ENCODE measurements at places on chromosomes 2 and 18.
A peak's percentile ranks its signal among the peaks of the same experiment; 100 is the strongest.

DNA sequence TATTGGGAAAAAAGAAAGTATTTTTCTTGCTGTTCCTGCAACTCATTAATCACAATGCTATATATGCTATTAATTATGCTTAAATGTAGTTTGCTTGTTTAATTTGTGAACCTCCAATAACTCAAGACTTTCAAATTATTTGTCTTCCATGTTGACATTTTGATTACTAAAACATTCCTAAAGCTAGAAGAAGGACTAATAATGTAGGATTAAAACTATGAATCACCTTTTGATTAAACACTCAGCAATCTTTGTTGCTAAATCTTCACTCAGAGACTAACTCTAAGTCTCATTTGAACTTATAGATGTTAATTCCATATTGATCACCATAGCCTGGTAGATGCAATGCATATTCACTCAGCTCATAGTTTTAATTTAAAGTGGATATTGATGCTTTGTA is 524.6 kb upstream of the ZEB2 start:
- no peak for DNase-seq

- DNase-seq, result no peak
Observed at GRCh38 chr18:12255626-12256026, 1.5 kb downstream of the CIDEA start.

- no peak for DNase-seq
Observed at GRCh38 chr2:177433402-177433801, 40.8 kb downstream of the AGPS start.

- no peak for DNase-seq
Observed at GRCh38 chr18:46751882-46752281, 5.0 kb downstream of the ST8SIA5 start.

- DNase-seq, result peak; percentile 50
Observed at GRCh38 chr2:102063941-102064678, 72.3 kb downstream of the IL1R2 start.

- no peak for DNase-seq
Observed at GRCh38 chr2:196939371-196939770, 12.9 kb upstream of the PGAP1 start.

- no peak for DNase-seq
Observed at GRCh38 chr2:165497659-165498317, 28.3 kb downstream of the CSRNP3 start.

GRCh38 chr18:9925369-9925768 is 11.6 kb downstream of the VAPA start:
- no peak for DNase-seq

- DNase-seq, result no peak
Observed at GRCh38 chr2:120820953-120821279, 85.2 kb downstream of the GLI2 start.

- no peak for DNase-seq
Observed at GRCh38 chr2:186058614-186059013, 320.0 kb downstream of the FSIP2 start.

GRCh38 chr2:121061633-121062032 is 223.4 kb downstream of the TFCP2L1 start:
- DNase-seq, result no peak

- DNase-seq, result no peak
Observed at GRCh38 chr2:142803158-142803557, 74.3 kb upstream of the KYNU start.

DNA sequence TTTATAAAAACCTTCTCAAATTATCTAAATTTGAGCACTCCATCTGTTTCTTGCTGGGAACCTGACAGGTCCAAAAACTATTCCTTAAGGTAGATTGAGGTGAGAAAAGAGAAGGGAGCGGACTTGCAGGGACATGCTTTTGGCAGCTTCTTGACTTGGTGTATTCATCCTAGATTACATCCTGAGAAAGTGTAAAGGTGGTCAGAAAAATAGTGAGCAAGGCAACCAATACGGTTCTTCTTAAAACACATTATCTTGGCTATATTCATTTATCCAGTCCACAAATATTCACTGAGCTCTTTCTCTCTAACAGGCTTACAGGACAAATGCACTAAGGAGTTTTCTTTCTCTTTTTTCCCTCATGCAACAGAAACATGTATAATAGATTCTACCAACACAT is 230.0 kb downstream of the LRP1B start:
- no peak for DNase-seq

DNA sequence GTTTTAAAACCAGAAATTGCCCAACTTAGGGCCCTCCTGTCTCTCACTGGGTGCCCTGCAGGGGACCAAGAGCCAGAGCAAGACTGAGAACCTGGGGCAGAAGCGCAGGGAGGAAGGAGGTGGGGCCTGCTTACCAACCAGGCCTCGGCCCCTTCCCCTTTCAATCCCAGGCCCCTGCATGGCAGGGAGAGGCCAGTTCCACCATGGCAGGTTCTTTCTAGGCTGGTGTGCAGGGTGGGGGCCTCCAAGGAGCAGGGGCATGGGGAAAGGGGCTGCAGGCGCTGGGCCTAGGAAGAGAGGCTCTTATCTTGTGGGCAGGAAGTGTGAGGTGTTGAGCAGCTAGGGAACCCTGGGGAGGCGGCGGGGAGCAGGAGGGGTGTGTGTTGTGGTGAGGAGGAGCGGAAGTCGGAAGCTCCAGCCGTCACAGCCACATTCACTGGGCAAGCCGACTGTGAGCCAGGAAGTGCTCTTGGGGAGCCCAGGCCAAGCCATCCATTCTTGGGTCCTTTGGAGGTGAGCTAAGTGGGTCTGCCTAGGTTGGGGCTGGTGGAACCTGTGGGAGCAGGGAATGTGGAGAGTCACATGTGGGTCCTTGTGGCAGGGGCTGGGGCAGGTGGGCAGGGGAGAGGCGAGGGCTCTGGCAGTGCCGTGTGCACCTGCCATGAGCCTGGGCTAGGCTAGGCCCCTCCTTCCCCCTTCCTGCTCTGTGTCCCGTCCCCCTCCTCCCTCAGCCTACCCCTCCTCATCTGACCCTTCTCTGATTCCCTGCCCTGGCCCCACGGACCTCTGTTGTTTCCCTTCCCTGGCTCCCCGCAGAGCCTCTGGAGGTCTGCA is at the start of gene PSD4:
PSD4 (plus strand) TSS at position 430 of the 834 bp plus-strand sequence. CDS start 8,486 bp downstream, outside the sequence.
- DNase-seq, result peak; percentile 86

GRCh38 chr2:156704617-156705016 is 268.4 kb downstream of the GPD2 start:
- no peak for DNase-seq

DNA sequence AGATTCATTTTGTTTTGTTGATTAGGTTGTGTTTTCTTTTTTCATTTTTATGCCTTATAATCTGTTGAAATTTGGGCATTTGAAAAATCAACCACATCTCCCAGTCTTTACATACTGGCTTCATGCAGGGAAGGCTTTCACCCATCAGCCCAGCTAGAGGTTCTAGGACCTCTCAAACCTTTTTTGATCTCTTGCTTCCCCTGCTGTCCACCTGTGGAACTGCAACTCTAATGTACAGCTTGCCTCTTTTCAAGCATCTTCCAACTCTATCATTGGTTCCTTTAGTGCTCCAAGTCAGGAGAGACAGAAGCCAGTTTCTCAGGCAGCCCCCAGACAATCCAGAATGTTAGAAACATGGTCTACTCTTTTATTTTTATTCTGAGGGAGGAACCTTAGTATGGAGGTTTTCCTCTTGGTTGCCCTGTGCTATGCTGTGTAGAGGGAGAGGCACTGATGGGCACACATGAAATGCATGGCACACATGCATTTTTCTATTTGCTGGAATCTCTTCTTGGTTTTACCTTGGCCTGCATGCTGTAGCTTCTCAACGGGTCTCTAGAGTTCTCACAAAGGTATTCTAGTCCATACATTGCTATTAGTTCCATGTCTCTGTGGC is 107.2 kb upstream of the L3MBTL4 start:
- DNase-seq, result no peak

- no peak for DNase-seq
Observed at GRCh38 chr2:54555318-54555837, 99.3 kb downstream of the SPTBN1 start.

GRCh38 chr18:59172664-59173249 is 33.1 kb downstream of the SEC11C start:
- DNase-seq, result no peak

DNA sequence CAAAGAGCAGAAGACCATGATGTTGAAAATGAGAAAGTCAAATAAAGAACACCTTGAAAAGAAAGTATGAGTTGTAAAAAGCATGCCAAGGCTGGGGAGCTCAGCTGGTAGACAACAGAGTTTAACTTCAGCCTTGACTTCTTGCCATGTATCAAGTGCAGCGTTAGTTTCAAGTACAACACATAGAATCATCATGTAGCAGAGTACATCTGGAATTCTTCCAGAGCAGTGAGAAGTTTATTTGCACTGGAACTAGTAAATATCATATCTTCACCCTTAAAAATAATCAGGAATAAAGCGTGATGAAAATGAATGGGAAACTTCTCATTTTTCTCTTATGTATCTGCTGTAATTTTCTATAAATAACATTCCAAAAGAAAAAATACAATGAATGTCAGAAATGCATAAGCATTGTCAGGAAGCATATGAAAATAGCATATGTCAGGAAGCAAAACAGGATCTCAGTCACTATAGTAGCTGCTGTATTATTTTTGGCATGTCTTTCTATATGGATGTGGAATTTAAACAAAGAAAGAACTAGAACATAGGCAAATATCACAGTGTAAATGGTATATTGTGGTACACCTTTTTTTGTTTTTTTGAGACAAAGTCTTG is 10.1 kb upstream of the SULT1C4 start:
- DNase-seq, result no peak

DNA sequence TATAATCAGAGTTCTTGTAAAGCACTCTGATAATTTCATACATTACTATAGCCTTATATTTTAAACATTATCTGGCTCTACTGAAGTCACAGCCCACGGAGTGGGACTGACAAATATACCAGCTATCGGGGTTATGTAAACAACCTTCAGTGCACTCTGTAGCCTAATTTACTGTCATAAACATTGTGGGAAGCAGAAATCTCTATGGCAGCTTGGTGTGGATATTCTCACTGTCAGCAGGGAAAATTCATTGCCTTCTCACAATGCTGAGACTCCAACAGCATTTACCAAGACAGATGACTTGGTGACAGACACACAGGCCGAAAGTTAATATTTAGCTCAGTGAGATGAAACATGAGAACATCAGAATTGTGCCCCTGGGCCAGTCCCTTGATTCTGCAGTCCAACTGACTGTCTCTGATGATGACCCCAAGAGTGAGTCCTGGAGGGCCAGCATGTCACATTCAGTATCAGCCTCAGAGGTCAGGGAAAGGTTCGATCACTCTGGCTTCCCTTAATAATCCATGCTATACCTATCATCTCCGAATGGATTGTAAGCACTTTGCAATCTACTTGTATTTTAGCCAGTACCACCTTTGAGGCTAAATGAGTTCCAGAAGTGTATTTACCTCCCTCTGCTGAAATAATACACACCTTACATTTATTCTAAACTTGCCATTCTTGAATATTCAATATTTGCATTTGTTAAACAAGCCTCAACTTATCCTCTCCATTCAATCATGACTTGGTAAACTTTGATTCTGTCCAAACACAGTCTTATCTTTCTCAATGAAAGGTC is 146.2 kb upstream of the OSR1 start:
- DNase-seq, result no peak

- DNase-seq, result no peak
Observed at GRCh38 chr2:127575185-127575765, 39.8 kb downstream of the MYO7B start.

DNA sequence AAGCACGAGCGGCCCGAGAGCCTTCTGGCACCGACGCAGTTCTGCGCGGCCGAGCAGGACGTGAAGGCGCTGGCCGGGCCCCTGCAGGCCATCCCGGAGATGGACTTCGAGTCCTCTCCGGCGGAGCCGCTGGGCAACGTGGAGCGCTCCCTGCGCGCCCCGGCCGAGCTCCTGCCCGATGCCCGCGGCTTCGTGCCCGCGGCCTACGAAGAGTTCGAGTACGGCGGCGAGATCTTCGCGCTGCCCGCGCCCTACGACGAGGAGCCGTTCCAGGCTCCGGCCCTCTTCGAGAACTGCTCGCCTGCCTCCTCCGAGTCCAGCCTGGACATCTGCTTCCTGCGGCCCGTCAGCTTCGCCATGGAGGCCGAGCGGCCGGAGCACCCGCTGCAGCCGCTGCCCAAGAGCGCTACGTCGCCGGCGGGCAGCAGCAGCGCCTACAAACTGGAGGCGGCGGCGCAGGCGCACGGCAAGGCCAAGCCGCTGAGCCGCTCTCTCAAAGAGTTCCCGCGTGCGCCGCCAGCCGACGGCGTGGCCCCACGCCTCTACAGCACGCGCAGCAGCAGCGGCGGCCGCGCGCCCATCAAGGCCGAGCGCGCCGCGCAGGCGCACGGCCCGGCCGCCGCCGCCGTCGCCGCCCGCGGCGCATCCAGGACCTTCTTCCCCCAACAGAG is 70.4 kb downstream of the ARHGEF33 start:
- DNase-seq, result peak; percentile 67

GRCh38 chr18:59469463-59470180 is 110.6 kb upstream of the LMAN1 start:
- no peak for DNase-seq

- no peak for DNase-seq
Observed at GRCh38 chr2:176024083-176024482, 22.0 kb upstream of the LNPK start.

- no peak for DNase-seq
Observed at GRCh38 chr2:144377914-144378313, 142.0 kb downstream of the ZEB2 start.

DNA sequence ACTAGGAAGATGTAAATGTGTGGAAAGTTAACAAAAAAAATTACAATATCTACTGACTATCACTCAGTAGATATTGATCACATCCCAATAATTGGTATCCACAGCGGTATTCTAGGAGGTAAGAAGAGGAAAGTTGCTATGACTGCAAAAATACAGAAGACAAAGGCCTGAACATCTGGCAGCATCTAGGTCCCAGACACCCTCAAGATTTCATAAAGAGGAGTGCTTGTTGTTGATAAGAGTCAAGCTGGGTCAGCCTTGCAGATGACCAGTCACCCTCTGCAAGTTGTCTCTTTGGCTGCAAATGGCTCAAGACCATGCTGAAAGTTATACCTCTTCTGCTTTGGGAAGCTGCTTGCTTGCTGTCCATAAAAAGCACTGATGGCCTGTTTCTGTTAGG is 228.4 kb upstream of the FBXO11 start:
- DNase-seq, result no peak

GRCh38 chr18:79790996-79791972 is 6.5 kb upstream of the KCNG2 start:
- peak; percentile 61 for DNase-seq
